ENCODE measurements at places on chromosomes 1 and 21. TPM values are rescaled to one million over a fixed set of nuclear protein-coding genes. Genes with fewer than 3 reads are reported as not detected.

The CRTC2 gene
- polyA plus RNA-seq = 29.4 TPM

The XPR1 gene
- 8.3 TPM for polyA plus RNA-seq

The LCE1A gene
- polyA plus RNA-seq = 0.53 TPM

The FAM43B gene
- polyA plus RNA-seq = 0.07 TPM

The BSND gene
- polyA plus RNA-seq = not detected

All from foreskin keratinocyte (primary cell).